ENCODE measurements at places on chromosomes 6 and 20. TPM values are rescaled to one million over a fixed set of nuclear protein-coding genes. Genes with fewer than 3 reads are reported as not detected.

The PPP1R11 gene
- 17.9 TPM for total RNA-seq

- no peak for DNase-seq
Measured at GRCh38 chr6:20266851-20267608, 54.8 kb upstream of the MBOAT1 start.

- no peak for DNase-seq
Measured at GRCh38 chr6:128275681-128276080, 244.7 kb downstream of the PTPRK start.

DNA sequence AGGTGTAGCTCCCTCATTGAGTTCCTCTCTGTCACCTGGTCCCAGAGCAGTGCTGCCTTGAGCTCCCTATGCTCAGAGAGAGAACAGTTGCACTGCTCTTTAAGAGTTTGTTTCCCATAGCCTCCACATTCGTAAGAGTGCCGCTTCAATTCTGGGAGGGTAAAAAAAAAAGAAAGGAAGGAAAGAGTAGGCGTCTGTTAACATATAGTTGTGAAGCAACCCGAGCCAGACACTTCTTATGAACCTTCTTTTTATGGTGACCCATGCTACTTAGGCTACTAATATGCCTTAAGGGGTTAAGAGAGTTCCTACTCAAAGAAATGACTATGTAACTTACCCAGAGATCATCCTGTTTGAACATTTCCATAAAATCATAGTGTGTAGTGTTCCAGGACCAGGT is 4.3 kb upstream of the ARG1 start:
- no peak for DNase-seq

DNA sequence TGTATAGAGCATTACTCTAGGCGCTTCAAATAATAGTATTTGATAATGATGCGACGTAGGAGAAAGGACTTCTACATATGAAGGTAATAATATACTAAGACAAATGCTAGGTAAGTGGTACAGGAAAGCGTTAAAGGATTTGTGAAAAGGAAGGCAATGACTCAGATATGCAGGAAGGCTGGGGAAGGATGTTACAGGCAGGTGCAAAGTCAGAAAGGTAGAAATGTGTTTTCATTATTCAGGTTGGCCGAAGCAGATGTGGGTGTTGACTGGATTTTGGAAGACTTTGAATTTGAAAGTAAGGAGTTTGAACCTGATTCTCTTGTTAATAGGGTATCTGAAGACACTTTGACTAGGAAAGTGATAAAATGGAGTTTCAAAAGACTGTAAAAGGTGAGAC is 51.0 kb downstream of the STK4 start:
- DNase-seq: no peak

- DNase-seq: no peak
Measured at GRCh38 chr6:34386316-34387137, 5.9 kb downstream of the NUDT3 start.

The RCAN2 gene
- total RNA-seq: 1.8 TPM

GRCh38 chr6:108665495-108666196 is 104.9 kb downstream of the FOXO3 start:
- DNase-seq: no peak

GRCh38 chr20:5008759-5009158 is 7.4 kb upstream of the SLC23A2 start:
- no peak for DNase-seq

DNA sequence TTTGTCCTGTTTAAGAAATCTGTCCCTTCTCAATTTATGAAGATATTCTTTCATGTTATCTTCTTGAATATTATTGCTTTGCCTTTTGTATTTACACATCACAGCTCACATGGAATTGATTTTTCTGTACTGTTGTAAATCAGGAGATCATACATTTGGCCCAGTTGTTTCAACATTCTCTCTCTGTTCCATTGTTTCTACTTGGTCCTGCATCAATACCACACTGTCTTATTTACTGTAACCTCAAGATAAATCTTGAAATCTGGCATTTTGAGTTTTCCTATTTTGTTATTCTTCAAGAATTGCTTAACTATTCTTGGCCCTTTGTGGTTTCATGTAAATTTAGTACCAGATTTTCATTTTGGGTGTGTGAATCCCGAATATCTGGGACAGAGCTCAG is 121.7 kb upstream of the CCN2 start:
- no peak for DNase-seq

GRCh38 chr6:86856379-86856778 is 80.9 kb upstream of the HTR1E start:
- DNase-seq: no peak

GRCh38 chr6:52620055-52620905 is 43.4 kb upstream of the TRAM2 start:
- DNase-seq: no peak

DNA sequence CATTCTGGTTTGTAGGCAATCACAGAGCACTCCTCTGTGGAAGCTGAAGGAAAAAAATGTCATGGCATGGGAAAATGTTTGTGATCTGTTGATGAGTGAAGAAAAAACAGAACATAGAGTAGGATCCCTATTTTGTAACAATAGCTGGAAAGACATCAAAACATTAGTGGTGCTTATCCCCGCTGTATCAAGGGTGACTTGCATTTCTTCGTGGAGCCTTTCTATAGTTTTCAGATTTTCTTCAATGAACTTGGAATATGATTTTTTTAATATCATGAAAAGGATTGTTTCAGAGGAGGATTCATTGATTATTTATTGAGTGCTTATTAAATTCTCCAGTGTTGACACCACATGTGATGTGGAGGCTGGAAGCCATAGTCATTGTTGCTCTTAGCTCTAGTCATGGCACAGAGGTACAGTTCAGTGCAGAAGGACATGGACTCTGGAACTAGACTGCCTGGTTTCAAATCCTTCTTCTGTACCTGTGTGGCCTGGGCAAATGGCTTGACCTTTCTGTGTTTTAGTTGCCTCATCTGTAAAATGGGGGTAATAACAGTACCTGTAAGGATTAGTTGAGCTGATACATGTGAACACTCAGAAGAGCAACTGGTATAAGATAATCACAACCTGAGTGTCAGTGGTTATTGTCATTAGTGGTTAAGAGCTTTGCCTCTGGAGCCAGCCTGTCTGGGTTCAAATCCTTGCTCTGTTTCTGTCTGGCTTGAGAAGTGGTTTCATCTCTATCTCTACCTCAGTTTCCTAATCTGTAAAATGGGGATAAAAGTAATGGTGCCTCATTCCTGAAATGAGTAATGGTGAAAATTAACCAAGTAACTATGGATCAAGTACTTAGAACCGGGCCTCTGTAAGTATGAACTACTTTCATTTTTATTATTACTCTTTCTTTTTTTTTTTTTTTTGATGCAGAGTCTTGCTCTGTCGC is 14.7 kb upstream of the CDKN1A start:
- no peak for DNase-seq

The GPX5 gene
- not detected for total RNA-seq

The NDRG3 gene
- total RNA-seq: 10.2 TPM

GRCh38 chr6:90586546-90586835 is 381 bp downstream of the MAP3K7 start:
- no peak for DNase-seq

GRCh38 chr20:23926944-23927872 is 47.7 kb upstream of the CST5 start:
- DNase-seq: no peak

DNA sequence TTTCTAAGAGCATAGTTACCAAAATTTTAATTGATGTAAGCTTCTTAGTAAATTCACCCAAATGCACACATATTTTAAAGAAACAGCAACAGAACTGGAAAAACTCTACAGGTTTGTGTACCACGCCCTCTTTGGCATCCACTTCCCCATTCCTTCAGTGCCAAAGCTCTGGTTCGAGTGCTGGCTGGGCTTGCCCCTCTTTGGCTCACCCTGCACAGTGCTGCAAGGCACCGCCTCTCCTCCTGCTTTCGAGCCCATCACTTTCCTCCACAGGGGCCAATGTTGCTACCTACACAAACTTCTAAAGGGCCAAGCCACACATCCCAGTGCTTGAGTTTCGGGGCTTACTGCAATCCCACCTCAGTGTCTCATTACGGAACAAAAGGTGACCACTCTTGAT is 9.6 kb downstream of the LRP11 start:
- DNase-seq: no peak

GRCh38 chr6:134172706-134173365 is 120.4 kb upstream of the SLC2A12 start:
- DNase-seq: no peak

The COL12A1 gene
- 3.2 TPM for total RNA-seq

- DNase-seq: no peak
Measured at GRCh38 chr6:6246544-6246943, 73.9 kb downstream of the F13A1 start.

GRCh38 chr6:119791736-119792135 is 442.2 kb upstream of the MAN1A1 start:
- DNase-seq: no peak

GRCh38 chr6:138970856-138971425 is 17.1 kb downstream of the REPS1 start:
- no peak for DNase-seq

The ARMH2 gene
- not detected for total RNA-seq

- DNase-seq: peak; percentile 76
Measured at GRCh38 chr20:47360297-47361056, 4.0 kb upstream of the ZMYND8 start.

DNA sequence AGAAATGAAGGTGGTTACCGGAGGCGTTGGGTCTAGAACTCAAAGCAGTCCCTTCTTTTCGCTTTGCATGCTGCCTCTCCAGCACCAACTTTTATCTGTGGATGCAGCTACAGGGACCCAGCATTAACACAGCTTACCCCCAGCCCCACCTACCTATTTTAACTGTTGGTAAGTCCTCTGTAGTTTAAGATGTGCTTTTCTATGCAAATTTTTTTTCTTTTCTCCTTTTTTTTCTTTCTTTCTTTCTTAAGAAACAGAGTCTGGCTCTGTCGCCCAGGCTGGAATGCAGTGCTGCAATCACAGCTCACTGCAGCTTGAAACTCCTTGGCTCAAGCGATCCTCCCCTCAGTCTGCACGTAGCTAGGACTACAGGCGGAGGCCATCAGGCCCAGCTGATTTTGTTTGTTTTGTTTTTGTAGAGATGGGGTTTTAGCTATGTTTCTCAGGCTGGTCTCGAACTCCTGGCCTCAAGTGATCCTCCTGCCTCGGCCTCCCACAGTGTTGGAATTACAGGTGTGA is 6.5 kb upstream of the USP45 start:
- DNase-seq: no peak

DNA sequence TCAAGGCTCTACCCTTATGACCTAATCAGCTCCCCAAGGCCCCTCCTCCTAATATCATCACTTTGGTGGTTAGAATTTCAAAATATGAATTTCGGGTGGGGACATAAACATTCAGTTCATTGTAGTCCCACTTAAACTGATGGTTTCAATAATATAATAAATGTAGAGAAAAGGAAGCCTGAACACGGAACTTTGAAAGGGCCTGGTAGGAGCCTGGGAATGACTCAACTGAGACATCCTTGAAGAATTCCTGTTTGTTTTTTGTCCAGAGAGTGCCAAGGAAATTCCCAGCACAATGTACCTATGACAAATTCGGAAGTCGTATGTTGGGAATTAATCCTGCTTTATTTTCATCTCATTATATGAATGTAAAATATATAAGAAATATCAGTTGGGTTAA is 457.9 kb downstream of the PLCB1 start:
- no peak for DNase-seq

- no peak for DNase-seq
Measured at GRCh38 chr6:22098601-22099031, 198.2 kb downstream of the PRL start.

DNA sequence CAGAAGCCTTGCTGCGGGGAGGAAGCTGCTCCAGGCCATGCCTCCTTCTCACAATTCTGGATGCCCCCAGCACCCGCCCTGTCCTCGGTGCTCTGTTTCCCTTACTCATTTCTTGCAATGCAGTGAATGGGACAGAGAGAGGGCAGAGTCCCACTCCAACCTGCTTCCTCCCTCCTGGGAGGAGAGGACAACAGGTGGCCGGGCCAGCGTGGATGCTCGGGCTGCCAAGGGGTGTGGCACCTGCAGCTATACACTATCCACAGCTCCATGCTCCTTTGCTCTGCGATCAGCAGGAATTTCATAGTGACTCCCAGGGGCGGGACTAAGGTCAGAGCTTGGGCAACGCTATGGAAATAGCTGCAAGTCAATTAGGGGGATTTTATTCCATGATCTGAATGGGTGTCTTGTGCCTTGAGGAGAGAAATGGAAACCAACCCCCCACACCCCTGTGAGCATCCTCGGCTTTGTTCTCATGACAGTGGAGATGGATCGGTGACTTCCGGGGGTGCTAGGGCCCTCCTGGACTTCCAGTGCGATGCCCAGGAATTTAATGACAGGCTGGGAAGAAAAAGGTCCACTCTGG is 192.5 kb downstream of the MYLK4 start:
- no peak for DNase-seq

- no peak for DNase-seq
Measured at GRCh38 chr6:110097443-110097842, 82.0 kb downstream of the WASF1 start.

The EPPIN gene
- not detected for total RNA-seq

The SLC17A9 gene
- total RNA-seq: 2.6 TPM

- DNase-seq: peak; percentile 50
Measured at GRCh38 chr20:45969712-45970634, 2.0 kb downstream of the ZNF335 start.

DNA sequence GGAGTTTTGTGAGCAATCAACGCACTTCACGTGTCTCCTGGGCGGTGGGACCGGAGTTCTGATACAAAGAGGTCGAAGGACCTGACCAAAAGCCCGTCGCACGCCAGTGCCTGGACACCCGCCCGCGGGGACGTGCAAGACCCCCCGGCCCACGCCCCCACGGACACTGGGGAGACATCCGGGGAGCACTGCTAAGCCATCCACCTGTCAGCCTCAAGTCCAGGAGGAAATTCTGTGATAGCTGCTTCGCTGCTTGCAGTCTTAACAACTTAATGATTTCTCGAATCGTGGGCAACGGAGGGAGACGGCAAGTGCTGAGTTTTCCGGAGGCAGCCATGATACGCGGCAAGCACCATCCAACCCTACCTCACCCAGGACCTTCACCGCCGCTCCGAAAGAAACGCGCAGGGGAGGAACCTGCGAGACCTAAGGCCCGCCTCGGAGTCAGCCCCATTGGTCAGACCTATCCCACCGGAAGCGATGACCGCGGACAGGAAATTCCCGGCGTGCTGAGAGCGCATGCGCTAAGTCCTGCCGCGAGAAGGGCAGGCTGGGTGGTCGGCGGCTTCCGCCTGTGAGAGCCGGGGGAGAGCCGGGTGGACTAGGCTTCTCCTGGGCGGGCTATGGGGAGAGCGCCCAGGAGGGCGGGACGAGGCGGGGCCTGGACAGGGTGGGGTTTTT is at the start of gene TFB1M:
Gene TFB1M, minus strand, starts transcription at position 393 of the 681 bp plus-strand sequence. Its CDS starts 56 bp downstream, at position 337.
- DNase-seq: peak; percentile 98

GRCh38 chr6:169452117-169452868 is 198.6 kb upstream of the THBS2 start:
- DNase-seq: no peak

- no peak for DNase-seq
Measured at GRCh38 chr20:52060794-52061714, 130.5 kb downstream of the ZFP64 start.

- DNase-seq: no peak
Measured at GRCh38 chr6:24408719-24409410, 6.1 kb downstream of the MRS2 start.

Data from pancreas (tissue), 10 donors.